ENCODE measurements at places on chromosomes 16 and 17.

DNA sequence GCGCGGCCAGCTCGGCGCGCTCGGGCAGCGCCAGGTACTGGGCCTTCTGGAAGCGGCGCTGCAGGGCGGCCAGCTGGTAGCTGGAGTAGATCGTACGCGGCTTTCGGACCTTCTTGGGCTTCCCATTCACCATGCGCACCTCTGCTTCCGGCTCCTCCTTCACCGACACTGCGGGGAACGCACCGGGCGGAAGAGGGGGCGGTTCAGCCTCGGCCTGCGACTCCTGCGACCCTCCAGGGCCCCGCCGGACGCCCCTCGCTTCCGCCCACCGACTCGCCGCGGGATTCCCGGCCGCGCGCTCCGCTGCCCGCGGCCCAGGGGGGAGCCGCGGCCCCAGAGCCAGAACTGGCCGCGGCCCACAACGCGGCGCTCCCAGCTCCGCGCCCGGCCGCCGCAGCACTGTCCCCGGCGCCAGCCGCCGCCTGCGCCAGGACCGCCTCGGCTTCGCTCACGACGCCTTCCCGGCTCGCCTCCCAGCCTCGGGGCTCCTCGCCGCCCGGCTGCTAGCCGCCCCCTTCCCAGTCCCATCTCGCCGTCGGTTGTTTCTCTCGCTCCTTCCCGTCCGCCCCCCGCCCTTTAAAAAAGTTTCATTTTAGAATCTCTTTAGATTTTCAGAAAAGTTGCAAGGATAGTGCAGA lies 1.5 kb downstream of the DLX3 start:
- no peak for DNase-seq

DNA sequence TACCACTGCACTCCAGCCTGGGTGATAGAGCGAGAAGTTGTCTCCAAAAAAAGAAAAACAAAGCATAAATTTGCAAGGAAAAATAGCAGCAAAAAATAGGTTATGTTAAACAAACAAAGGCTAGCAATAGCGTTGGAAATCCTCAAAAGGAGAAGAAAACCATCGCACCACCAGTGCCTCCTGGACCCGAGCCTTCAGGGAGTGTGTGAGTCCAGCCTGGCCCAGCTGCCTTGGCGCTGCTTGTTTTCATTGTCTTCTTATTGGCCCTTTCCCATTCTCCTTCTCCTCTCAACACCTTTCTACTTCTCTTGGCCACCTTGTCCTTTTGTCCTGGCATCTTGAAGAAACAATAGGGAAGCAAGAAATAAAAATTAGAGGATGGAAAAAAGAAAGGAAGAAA lies 4.5 kb upstream of the UBALD2 start:
- DNase-seq = no peak

DNA sequence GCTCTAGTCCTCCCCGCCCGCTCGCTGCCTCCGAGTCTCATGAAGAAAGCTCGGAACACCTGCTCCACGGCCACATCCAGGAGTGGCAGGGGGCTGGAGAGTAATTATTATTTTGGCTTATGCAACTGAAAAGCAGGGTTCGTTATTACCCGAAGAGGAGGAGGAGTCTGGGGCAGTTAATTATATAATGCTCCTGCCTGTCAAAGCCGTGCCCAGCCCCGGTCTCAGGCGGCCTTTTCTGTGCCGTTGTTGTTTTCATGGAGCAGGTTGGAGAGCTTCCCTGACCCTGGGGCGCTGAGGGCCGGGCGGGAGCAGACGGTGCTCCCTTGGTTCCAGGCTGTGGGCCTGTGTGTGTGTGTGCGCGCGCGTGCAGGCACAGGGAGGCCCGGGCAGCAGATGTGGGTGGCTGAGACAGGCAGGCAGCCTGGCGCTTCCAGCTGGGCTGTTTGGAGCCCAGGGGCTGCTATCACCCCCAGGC lies 2.4 kb downstream of the JPH3 start:
- no peak for DNase-seq

DNA sequence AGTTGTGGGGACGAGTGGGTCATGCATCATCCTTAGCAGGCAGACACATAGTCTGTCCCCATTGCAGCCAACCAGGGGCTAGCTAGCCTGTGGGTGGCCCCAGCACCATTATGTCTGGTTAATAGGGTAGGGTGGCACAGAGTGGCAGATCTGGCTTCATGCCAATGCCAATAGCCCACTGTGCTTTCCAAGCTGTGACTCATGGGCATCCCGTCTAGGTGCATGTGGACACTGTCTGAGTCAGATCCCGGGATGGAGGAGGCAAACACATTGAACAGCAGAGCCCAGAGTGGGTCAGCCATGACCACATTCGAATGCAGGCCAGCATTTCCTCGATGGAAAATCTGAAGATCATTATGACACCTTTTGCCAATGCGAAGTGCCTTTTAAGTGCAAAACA lies 2.5 kb downstream of the HS3ST2 start:
- DNase-seq = no peak

GRCh38 chr17:34763728-34764665 lies 184.6 kb downstream of the TMEM132E start:
- DNase-seq = peak; percentile 0

- no peak for DNase-seq
Observed at GRCh38 chr17:32287804-32288511, 22.3 kb downstream of the RHBDL3 start.

All from IMR-90 (cell line).